ENCODE measurements at places on chromosomes 16 and 17. TPM values are rescaled to one million over a fixed set of nuclear protein-coding genes. Genes with fewer than 3 reads are reported as not detected.
A peak's percentile ranks its signal among the peaks of the same experiment; 100 is the strongest.

DNA sequence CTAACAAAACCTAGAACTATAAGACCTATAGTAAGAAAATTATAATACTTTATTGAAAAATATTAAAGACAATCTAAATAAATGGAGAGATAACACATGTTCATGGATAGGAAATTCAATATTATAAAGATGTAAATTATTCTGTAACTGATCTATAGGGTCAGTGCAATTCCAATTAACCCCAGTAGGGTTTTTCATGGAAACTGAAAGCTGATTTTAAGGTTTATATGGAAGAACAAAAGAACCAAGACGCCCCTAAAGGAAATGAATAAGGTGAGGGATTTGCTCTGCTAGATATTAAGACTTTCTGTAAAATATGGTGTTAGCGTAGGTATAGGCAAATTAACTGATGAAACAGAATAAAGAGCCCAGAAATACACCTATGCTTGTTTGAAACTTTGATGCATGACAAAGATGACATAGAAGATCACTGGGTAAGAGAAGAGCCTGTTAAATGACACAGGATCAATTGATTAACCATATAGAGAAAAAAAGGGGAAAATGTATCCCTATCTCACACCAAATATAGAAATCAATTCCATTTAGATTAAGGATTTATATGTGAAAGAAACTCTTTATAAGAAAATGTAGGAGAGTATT, 3.0 kb downstream of the ICAM2 start:
- DNase-seq = no peak

DNA sequence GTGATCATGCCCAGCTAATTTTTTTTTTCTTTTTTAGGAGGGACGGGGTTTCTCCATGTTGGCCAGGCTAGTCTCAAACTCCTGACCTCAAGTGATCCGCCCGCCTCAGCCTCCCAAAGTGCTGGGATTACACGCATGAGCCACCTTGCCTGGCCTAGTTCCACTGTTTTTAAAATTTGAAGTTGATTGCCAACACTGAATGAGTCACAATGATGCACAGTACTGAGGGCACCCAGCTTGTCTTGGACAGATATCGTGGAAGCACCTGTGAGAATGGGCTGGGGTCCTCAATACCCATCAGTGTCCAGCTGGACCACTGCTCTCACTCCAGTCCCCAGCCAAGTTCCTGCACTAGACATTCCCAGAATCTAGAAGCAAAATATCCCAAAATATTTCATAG, 2.5 kb downstream of the KNOP1 start:
- DNase-seq = no peak

- no peak for DNase-seq
Observed at GRCh38 chr17:45022288-45022648, 29.2 kb downstream of the DCAKD start.

DNA sequence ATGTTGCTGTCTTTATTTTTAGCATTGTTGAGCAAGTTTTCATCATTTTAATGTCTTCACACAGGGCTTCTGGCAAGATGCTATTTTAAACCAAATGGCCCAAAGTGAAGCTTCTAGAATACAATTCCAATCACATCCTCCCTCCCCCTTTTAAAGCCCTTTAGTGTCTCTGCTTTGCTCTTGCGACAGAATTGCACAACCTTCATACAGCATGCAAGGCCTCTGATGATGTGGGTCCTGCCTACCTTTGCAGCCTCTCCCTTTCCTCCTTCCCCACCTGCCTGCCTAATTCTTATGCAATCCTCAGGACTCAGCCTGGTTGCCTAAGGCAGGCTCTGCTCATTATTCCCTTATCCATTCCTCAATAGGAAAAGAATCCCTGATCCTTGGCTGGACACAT, 381.7 kb downstream of the SLC39A11 start:
- no peak for DNase-seq

DNA sequence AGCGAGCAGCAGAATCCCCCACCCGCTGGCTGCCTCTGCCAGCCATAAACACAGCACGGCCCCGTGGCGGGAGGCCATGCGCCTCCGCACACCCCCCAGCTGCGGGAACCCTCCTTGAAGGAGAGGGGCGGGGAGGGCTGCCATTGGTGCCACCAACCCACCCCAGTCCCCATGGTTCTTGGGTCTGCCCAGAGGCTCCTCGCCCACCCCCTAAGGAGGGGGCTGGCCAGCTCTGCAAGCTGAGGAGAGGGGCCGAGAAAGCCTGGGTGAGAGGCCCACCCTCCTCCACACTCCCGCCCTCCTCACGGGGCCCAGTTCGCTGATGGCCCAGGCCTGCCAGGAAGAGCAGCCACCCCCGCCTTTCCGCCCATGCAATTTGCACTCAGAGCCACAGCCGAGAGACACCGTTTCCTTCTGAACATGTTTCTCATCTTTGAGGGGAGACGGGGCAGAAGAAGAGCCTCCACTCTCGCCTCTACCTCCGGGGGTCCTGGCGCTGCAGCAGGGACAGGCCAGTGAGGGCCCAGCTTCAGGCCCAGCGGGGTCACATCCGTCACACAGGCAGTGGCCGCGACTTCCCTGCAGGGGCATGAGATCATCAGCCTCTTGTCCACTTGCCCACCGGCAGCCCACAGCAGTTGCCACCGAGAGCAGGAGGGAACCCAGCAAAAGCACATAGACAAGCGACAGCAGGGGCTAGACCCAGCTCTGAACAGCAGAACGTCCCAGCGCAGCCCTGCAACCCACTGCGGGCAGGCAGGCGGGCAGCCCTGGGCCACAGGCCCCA, 23.0 kb downstream of the KATNB1 start:
- no peak for DNase-seq

DNA sequence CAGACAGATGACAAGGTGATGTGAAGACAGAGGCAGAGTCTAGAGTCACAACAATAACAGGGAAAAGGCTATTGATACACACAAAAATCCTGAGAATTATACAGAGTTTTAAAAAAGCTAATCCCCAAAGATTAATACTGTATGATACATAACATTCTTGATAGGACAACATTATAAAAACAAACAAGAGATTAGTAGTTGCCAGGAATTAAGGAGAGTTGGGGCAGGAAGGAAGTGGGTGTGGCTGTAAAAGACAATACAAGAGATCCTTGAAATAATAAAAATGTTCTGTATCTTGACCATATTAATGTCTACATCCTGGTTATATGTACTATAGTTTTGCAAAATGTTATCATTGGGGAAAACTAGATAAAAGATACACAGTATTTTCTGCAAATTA, 309.5 kb upstream of the PMFBP1 start:
- DNase-seq = peak; percentile 52

DNA sequence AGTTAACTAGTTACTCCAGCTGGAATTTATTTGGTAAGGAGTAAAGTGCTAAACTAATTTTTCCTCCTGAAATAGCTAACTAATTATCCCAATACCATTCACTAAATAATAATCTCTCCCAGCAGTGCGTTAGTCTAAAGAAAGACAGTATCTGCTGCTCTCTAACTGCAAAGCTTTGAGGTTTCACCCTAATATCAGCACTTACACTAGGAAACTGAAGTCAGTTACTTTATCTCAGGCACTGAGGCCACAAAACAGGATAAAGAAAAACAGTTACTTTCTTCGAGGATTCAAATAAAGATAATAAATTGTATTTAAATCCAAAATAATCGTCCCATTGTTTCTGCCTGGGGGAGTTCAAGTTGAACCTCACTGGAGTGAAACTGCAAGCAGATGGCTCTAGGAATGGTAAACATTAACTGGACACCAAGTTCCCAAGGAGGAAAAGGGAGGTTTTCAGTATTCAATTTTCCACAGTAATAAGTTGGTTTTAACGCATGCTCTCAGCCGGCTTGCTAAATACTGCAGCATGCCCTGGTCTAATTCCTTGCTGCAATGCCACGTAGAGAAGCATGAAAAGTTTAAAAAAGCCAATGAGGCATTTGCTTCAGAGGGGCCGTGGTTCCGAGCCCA, 20.0 kb upstream of the FOXJ1 start:
- no peak for DNase-seq

GRCh38 chr17:18031955-18032354, 7.0 kb downstream of the ATPAF2 start:
- no peak for DNase-seq

ETV4 gene
- total RNA-seq = 49.8 TPM

GRCh38 chr17:7058831-7059447, 15.0 kb upstream of the SLC16A11 start:
- peak; percentile 58 for DNase-seq

HOXB8 gene
- total RNA-seq = 22.9 TPM

PDILT gene
- not detected for total RNA-seq

- DNase-seq = peak; percentile 97
Observed at GRCh38 chr17:45225051-45225700, 3.5 kb downstream of the FMNL1 start.

DNA sequence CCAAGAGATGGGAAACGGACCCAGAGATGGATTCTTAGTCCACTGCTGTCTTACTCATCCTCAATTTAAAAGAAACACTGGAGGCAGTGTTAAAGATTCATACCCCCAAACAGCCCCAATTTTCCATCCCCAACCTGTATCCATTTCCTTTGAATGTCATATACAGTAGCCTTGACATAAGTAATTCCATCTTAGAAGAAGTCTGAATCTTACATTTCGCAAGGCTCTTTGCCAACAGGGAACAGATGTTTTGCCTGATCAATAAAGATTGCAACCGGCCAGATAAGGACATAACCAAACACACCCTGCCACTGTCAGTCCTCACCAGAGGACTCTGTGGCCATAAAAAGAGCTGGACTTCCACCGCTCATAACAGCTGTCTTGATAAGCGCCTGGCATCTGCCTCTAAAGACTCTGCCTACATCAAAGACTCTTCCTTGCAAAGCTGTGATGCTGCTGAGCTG, 59.0 kb upstream of the MED9 start:
- no peak for DNase-seq

DNA sequence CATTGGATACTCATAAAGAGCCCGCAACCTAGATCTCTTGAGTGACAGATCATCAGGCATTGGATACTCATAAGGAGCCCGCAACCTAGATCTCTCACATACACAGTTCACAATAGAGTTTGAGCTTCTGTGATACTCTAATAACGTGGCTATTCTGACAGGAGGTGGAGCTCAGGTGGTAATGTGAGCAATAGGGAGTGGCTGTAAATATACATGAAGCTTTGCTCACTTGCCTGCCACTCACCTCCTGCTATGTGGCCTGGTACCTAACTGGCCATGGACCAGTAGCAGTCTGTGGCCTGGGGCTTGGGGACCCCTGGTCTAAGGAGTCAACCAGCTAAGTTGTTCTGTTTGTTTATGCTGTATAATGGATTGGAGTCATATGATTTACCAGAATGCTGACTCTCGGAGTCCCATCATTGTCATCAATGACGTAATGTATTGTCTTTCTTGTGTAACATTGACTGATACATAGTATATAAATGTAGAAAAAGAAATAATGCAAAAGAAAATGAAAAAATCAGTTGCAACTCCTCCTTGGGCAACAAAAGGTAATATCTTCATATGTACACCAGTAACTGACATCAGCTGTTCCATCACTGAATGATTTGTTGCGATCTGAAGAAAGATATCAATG, 17.5 kb downstream of the ABCA9 start:
- DNase-seq = no peak

GRCh38 chr17:76296186-76296585, 11.9 kb downstream of the QRICH2 start:
- DNase-seq = no peak

DNA sequence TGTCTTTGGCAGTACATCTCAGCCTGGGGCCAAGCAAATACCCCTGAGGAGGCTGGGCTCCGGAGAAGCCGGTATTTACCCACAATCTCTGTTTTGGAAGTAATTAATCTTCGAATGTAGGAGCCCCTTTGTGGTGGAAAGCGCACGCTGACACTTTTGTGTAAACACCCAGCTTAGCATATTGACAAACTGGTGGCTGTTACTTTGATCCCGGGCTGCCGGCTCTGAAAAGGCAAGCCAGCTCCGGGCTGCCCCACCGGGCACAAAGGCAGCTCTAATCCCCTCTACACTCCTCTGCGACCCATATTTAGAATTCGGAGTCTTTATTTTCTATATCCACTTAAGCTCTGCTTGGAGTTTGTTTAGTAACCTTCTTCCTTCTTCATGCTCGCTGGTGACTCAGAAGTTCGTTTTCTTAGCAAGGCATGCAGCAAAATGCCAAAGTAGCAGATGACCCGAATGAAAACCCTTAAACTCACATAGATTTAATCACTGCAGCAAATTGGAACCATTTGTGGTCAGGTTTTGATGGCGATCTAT, 144.0 kb upstream of the IRX3 start:
- peak; percentile 37 for DNase-seq

DNA sequence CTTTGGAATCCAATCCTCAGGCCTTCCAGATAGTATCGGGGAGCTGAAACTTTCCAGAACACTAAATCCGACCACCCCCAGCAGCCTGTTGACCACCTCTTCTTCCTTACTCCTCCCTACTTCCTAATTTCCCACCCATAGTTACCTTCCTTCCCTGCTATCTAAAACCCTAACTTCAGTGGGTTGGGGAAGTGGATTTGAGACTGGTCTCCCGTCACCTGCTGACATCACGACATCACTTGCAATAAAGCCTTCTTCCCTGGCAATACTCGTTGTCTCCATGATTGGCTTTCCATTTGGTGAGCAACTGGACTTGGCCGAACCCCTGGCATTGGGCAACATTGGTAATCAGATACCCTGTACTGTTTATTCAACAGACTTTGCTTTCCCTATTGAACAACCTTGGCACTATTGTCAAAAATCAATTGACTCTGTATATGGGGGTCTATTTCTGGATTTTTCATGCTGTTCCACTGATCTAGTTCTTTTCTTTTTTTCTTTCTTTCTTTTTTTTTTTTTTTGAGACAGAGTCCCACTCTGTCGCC, 11.8 kb upstream of the FOXK2 start:
- no peak for DNase-seq

GRCh38 chr17:1865252-1866037, 35.6 kb downstream of the RPA1 start:
- peak; percentile 35 for DNase-seq

ERI2 gene
- 41.1 TPM for total RNA-seq

- no peak for DNase-seq
Observed at GRCh38 chr16:88787579-88788314, 2.7 kb upstream of the PIEZO1 start.
